Activated CD8-positive, alpha-beta T cell treated with anti-CD3 and anti-CD28 coated beads, Interleukin-2, amount 10 ng/mL, durations not matched to agents 7 days and 5 days (primary cell): ENCODE measurements at places on chromosomes 12 and 14. TPM values are rescaled to one million over a fixed set of nuclear protein-coding genes. Genes with fewer than 3 reads are reported as not detected.

- peaks cover 3% of the 10 kb centered on the region for H3K36me3 ChIP-seq
- peak within 1 kb of the TSS; percentile 78 for H3K4me3 ChIP-seq
- H3K27ac ChIP-seq = peak within 1 kb of the TSS; percentile 58
- peaks cover 15% of the 10 kb centered on the region for H3K4me1 ChIP-seq
- H3K27me3 ChIP-seq = peaks cover 25% of the 10 kb centered on the region
These were observed at the start of gene PPP1R13B for GRCh38 chr14:103847451-103848174. Gene PPP1R13B, minus strand, starts transcription at chr14:103847575. Its CDS starts 268 bp downstream, at chr14:103847307.

DNA sequence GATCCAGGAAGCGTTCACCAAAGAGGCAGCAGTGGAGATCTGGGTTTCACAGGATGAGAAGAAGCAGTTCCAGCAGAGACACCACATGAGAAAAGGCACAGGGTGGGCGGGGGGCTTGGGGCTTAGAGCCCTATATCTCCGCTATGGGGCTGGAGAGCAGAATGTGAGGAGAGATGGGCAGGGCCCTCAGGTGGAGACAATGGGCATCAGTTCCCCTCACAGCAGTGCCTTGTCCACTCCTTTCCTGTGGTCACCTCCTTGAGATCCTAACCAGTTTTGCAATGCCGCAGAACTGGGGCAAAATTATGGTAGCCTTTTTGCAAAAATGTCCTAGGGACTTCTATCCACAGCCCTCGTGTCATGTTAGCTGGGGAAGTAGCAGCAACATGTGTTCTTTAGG lies 27.5 kb downstream of the DHRS2 start:
- no peaks in the 10 kb centered on the region for H3K36me3 ChIP-seq
- DNase-seq = no peak
- no peak overlapping the region for H3K27ac ChIP-seq
- H3K4me1 ChIP-seq = peaks cover 7% of the 10 kb centered on the region
- peaks cover 11% of the 10 kb centered on the region for H3K27me3 ChIP-seq

DNA sequence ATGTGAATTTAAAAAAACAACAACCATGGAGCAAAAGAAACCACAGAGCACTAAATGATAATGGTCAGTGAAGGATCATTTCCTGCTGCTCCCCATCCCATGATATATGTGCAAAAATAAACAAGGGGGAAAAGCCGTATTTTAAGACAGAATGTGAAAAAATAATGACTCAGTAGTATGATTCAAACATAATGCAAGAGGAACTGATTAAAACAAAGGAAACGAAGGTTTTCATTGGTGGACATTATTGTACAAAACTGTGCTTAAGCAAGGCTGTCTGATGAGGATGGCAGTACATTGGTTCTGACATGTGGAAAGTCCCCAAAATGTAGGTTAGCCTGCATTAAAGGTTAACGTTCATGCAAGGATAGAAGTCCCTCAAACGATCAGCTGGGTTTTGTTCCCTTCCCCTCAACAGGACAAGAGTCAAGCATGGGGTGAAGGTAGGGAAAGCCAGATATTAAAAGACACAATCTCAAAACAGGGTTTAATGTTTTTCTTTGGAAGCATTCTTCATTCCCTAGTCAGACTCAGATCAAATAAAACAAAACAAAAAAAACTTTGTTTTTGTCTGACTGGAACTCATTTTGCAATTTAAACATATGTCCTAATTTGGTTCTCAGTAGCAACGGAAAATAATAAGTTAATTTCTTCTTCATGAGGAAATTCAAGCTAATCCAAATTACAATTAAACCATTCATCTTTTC lies 26.3 kb upstream of the PTGDR start:
- H3K27me3 ChIP-seq = no peaks in the 10 kb centered on the region
- H3K4me1 ChIP-seq = peaks cover 11% of the 10 kb centered on the region
- H3K4me3 ChIP-seq = no peak overlapping the region

The NID2 gene
- 0.29 TPM for total RNA-seq
